OCI-M1 (cell line): ENCODE measurements at places on chromosomes 5 and 9.

DNA sequence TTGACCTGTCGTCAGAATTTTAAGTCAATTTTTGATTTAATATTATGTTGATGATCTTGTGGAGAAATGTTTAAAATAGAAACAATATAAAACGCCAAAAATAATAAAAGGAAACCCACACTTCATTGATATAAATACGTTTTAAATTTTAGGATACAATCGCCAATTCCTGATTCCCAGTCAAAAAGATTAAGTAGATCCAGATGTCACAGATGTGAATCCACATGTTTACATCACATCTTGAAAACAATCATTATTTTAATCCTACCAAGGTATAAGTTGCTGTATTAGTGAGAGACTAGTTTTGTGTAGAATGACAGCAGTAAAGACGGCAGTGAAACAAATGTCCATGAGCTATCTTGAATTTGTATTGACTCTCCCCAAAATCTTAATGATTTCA lies 4.9 kb downstream of the TAS2R1 start:
- DNase-seq = no peak

GRCh38 chr9:93686880-93687236 lies 110.5 kb downstream of the PHF2 start:
- no peak for DNase-seq

DNA sequence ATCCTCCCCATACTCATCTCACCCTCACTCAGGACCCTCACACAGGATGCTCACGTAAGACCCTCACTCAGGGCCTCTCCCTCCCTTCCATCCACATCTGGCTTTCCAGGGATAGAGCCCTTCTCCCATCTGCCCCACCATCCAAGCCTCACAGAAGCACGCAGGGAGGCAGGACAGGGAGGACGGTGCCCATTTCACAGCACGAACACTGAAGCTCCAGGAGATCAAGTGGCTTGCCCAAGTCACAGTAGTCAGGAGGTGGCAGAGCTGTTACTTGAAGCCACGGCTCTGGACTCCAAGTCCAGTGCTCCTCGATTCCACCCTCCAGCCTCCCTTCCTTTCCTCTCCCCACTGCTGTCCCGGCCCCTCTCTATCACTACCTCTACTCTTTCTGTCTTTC lies 21.7 kb downstream of the DNM1 start:
- no peak for DNase-seq

- DNase-seq = no peak
Measured at GRCh38 chr5:31027721-31028120, 165.8 kb upstream of the CDH6 start.

GRCh38 chr5:134026521-134027287 lies 21.9 kb upstream of the VDAC1 start:
- DNase-seq = peak; percentile 60

DNA sequence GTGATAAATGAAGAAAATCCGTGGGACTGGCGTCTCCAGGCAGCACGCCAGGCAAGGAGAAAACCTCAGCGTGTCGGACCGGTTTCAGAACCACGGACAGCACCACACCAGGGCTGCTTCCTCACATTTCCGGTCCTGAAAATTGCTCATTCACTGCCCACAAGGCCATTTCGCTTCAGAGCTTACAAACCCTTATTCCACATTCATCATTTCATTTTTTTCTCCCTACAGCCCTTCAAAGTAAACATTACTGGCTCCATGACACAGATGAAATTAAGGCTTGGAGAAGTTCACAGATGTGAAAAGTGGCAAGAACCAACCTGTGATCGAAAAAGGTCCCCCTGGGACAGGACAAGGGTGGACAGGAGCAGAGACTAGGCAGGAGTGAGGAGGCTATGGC lies 1.5 kb upstream of the GPRIN1 start:
- DNase-seq = peak; percentile 85

GRCh38 chr5:174223355-174223754 lies 177.8 kb downstream of the NSG2 start:
- peak; percentile 31 for DNase-seq

GRCh38 chr5:177334155-177334551 lies 17.3 kb downstream of the LMAN2 start:
- DNase-seq = no peak

- DNase-seq = peak; percentile 88
Measured at GRCh38 chr9:110069326-110070248, 138.4 kb downstream of the C9orf152 start.
